ENCODE measurements at places on chromosomes 13 and 19.

DNA sequence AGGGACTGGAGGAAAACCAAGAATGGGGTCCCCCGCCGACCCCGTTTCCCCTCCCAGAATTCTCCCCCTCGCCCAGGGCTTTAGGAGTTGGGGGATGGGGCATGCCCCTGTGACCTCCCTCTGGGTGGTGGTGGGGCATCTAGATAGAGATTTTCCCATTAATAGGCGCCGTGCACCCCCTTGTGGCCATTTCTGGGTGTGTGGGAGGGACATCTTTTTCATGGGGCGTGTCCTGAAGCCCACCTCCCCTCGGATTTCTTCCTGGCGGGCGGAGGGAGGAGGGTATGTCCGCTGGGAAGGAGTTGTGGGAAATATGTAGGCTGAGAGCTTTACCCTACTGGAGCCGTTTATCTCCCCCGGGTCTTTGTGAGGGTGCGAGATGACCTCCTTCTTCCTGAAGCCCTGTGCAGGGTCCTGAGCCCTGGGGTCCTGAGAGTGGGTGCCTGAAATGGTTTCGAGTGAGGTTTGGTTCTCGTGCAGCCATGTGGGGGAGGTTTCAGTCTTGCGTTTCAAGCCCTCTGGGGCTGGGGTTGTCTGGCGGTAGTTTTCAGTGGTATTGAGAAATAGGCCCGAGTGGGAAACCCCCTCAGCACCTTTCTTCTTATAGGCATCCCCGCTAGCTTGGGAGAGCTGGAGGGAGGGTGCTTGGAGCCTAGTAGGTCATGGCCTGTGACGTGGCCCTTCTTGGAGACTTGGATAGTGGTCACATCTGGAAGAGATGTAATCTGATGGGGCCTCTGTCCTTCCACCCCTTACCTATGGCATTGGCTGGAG is 1.0 kb downstream of the PRMT1 start:
- DNase-seq: peak; percentile 30

GRCh38 chr19:55304279-55304978 is 20.6 kb downstream of the BRSK1 start:
- DNase-seq: no peak

- DNase-seq: peak; percentile 10
Measured at GRCh38 chr13:96020155-96020575, 33.0 kb downstream of the UGGT2 start.

DNA sequence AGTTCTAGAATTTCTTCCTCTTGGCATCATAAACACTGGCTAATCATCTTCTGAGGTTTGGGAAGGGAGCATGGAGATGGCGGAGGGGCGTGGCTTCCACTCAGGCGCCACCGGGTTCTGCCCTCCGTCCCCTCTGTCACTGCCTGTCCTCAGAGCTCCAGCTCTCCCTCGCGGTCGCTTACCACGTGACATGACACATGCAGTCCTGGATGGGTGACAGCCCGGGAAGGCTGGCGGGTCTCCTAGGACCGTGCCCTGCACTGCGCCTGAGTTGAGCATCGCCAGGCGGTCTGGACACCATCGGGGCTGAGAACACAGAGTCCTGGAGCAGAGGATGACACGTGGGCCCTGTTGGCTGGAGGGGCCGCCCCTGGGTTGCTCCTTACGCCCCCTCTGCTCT is 123.3 kb downstream of the RAB20 start:
- no peak for DNase-seq

- no peak for DNase-seq
Measured at GRCh38 chr13:78323848-78324247, 279.5 kb downstream of the POU4F1 start.

- no peak for DNase-seq
Measured at GRCh38 chr19:4174213-4174894, 8.0 kb downstream of the SIRT6 start.

DNA sequence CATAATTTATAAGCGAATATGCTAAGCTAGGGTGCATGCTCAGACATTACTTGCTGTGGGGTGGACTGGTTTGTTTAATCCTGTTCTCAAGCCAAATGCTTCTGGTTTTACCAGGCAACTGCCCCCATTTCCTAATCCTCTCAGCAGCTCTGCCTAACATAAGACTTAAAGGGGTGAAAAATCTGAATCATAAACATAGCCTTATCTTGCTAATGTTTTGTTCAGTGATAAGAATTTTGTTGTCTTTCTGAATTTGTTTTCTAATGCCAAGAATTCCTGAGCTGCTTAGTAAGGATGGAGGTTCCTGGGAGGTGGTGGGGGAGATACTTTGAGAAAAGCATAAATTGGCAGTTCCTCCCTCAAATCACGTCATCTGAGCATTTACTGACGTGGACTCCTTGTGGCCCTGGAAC is 42.7 kb downstream of the ING1 start:
- no peak for DNase-seq

- DNase-seq: no peak
Measured at GRCh38 chr13:109426690-109426990, 359.7 kb downstream of the IRS2 start.

- DNase-seq: no peak
Measured at GRCh38 chr13:100333141-100333540, 244.2 kb downstream of the PCCA start.

GRCh38 chr19:40690693-40691420 is 406 bp upstream of the NUMBL start:
- peak; percentile 85 for DNase-seq

DNA sequence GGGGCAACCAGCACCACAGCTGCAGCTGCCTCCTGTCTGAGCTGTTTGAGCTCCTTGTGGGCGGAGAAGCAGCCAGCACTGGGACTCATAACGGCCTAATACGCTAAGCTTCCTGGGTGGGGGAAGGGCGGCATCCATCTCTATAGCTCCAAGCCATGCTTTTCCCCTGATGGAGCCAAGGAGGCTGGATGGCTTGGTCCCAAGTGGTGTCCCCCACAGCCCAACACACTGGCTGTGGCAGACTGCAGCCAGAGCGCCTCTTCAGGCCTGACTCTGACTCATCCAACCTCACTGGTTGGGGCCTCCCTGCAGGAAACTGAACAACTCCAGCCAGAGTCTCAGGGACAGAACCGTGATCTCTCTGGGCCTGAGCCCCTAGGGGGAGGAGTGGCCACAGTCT is 537.3 kb downstream of the SUCLA2 start:
- no peak for DNase-seq

GRCh38 chr13:49319951-49320350 is 72.2 kb downstream of the CDADC1 start:
- DNase-seq: no peak

GRCh38 chr13:109698779-109699178 is 87.6 kb downstream of the IRS2 start:
- DNase-seq: no peak

- no peak for DNase-seq
Measured at GRCh38 chr13:89307278-89307677, 1636.1 kb downstream of the SLITRK5 start.

GRCh38 chr13:113851480-113851803 is 12.4 kb downstream of the GAS6 start:
- DNase-seq: no peak

DNA sequence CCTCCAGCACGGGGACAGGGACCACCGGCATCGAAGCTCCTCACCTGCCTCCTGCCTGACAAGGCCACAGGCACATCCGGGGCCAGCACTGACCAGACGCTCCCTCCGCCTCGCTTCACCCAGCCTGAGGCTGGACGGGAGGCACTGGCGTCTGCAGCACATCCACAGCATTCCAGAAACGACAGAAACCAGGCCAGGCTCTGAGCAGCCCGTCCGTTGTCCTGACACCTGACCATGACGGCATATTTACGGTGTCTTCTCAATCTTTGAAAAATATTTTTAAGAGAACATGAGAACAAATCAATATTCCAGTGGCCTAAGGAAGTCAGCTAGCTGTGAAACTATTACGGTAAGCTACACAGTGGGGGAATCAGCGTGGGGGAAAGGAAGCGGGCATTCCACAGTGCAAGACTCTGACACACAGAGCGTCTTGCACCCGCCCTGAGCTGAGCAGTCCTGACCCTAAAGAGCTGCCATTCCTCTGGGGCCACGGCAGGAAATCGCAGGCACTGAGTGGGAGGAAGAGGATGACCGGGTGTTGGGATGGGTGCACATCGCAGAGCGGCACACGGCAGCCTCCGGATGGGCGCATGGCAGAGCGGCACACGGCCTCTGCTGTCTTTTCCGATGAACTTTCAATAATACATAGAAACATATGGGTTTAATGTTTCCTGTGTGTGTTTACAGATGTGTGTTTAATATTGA is 26.8 kb downstream of the RASA3 start:
- no peak for DNase-seq

DNA sequence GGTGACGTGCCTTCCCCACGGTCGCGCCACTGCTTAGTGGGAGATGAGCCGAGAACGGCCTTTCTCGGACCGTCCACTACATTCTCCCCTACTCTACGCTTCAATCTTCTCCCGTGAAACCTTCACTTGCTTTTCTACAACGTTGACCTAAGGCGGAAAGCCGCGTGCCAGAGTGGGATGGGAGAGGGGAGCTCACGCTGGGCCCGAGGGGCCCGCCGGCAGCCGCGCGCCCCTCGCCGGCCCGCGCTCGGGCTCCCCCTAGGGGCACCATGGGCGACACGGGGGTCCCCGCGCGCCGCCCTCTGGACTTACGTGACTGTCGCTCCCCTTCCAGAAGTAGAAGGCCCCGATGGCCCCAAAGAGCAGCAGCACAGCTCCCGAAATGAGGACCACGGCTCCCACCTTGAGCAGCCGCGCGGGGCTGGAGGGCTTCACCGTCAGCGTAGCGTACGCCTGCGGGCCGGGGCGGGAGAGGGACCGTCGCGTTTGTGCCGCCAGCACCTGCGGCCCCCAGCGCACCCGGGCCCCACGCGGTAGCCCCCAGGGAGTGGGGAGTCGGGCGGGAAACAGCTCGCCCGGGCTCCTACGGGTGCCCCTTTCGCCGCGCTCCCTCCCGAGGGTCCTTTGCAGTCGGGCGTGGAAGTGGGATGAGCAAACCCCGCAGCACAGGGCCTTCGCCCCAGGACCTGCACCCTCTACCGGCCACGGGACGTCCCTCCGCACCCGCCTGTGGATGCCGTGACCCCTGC is 727 bp downstream of the CNMD start:
- DNase-seq: no peak

DNA sequence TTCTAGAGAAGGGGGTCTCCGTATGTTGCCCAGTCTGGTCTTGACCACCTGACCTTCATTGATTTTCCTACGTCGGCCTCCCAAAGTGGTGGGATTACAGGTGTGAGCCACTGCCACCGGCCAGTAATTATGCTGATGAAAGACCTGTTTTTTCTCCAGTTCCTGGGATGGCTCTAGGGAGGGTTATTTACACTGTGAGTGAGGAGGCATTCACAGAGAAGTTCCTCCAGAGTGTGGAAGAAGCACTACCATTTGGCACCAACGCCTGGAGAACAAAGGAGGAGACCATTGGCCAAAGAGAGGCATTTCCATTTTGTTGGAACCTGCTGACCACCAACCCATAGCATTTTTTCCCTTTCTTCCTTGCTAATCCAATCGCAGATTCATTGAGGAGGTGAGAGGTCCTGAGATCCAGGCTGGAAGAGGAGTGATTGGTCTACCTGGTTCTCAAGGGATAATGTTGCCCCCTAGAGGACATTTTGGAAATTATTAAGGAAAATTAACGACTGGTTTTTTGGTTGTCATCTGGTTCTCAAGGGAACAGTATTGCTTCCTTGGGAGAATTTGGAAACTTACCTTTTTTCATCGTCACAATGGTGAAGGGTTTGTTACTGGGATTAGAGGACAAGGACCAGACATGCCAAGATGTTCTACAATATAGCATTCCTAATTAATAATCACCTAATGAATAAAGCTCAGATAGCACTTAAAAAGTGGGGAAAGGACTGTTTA is 5.5 kb upstream of the SAE1 start:
- DNase-seq: no peak

GRCh38 chr13:24748061-24748400 is 15.9 kb upstream of the RNF17 start:
- no peak for DNase-seq

DNA sequence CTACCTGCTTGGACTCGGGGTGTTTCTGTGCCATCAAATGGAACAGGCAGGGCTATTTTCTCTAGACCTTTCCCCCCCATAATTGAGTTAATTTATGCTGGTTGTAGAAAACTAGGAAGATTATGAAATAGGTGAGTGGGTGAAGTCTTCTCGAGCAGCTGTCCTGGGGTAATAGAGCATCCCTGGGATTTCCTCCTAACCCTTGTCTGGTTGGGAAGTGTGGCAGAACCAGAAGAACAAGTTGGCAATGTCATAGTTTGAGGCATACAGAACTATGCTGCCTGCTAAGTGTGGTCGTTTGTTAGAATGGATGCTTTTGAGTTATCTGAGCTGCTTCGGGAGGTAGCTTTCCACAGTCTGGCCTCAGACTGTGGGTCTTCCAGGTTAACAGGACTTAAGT is 3.7 kb downstream of the GATAD2A start:
- DNase-seq: no peak

GRCh38 chr13:90793261-90793820 is 554.1 kb upstream of the MIR17HG start:
- no peak for DNase-seq

GRCh38 chr13:98869408-98870090 is 108.3 kb downstream of the DOCK9 start:
- no peak for DNase-seq

- no peak for DNase-seq
Measured at GRCh38 chr13:32837307-32837972, 178.8 kb upstream of the KL start.

- no peak for DNase-seq
Measured at GRCh38 chr13:49046519-49046918, 70.8 kb downstream of the FNDC3A start.

- no peak for DNase-seq
Measured at GRCh38 chr19:38061294-38061693, 154.3 kb downstream of the SIPA1L3 start.

DNA sequence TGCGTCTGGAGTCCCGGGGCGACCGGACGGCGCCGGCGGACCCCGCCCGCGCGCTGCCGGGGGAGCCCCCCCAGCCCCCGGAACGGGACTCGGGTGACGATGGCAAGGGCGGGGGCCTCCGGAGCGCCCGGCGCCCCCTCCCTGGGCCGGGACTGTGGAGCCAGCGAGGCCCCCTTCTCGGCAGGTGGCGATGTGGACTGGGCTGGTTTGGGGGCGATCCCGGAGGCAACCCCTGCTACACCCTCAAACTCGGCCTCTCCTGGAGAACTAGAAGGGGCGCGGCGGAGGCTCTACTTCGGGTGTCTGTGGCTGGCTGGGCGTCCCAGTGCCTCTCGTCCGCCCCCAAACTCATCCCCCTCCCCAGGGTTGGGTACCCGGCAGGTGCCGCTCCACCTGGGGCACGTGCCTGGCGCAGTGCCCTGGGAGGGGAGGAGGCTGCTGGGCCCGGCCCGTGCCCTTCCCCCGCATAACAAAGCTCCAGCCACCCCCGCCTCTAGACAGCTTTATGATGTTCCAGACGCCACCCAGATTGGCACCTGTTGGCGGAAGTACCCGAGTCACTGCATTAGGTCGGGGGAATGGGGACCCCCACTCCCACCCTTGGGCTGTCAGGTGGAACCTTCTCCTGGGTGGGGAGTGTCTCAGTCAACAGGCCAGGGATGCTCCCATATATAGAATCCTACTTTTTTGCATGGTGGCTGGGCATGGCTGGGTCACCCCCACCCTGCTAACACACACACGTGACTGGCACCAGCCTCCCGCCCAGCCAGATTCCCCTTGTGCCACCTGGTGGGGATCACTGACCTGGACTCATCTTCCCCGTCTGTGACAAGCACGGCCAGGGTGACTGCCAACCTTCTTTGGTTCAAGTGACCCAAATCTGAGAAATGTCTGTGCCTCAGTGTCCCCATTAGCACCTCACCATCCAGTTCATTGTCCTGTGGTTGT is 722 bp downstream of the PKN1 start:
- DNase-seq: no peak

GRCh38 chr13:40102360-40102727 is 446.9 kb downstream of the COG6 start:
- DNase-seq: no peak

GRCh38 chr13:74438901-74439300 is 304.7 kb upstream of the KLF12 start:
- DNase-seq: no peak

GRCh38 chr13:40604135-40604534 is 62.3 kb downstream of the FOXO1 start:
- DNase-seq: no peak

Data from anterior cingulate cortex (tissue), 58 donors.